DMS153 (cell line): ENCODE measurements at places on chromosomes 16 and 17.

GRCh38 chr17:67829331-67829730 lies 4.0 kb downstream of the BPTF start:
- DNase-seq: peak; percentile 7

DNA sequence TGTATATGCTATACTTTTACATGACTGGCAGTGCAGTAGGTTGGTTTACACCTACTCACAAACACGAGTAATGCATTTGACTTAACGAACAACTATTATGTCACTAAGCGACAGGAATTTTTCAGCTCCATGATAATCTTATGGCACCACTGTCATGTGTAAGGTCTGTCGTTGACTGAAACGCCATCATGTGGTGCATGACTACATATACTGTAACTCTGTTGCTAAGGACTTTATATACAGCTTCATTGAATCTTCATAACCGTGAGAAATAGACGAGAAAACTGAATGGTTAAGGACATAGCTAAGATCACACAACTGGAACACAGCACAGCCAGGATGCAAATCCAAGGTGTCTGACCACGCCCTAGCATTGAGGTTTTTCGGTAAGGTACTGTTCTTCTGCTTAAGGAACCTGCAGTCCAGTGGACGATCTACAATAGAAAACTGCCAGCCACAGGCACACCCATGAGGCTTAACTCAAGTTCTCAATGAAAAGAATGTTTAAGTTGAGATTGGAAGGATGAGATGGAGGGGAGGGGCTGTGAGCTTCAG lies 3.3 kb downstream of the CFAP20 start:
- DNase-seq: no peak

DNA sequence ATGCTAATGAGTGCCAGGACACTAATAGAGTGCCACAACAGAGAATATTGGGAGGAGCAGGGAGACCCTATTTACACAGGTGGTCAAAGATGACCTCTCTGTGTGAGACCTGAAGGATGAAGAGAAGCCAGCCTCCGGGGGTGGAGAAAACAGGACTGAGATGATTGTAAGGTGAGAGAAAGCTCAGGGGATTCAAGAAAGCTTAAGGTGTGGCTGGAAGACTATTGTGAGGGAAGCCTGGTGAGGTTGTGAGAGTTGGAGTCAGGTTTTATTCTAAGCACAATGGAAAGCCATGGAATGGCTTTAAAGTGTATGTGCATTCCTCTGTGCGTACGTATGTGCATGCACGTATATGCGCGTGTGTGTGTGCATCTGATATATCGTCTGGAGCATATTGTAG lies 10.4 kb upstream of the MARCHF10 start:
- DNase-seq: no peak

- no peak for DNase-seq
These were observed 58.2 kb upstream of the HAPSTR1 start for GRCh38 chr16:9033125-9033830.

DNA sequence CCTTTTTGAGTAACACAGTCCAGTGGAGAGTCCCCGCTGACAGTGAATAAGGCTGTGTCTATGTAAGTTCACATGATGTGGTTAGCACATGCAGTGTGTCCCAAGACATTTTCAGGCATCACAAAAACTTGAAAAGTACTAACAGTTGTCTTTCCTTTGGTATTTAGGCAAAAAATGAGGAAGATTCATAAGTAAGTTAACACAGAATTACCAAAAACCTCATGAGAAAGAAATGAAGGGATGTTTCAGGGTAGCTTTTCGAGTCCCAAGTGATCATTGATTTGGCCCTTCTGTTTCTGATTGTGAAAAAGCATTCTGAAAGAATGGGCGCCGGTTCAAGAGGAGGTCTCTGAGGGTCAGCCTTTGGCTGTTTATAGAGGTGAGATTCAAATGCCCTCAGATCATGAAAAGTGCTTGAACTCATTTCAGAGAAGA lies 529 bp upstream of the ASPA start:
- no peak for DNase-seq
